ENCODE measurements at places on chromosomes 1 and 21.

DNA sequence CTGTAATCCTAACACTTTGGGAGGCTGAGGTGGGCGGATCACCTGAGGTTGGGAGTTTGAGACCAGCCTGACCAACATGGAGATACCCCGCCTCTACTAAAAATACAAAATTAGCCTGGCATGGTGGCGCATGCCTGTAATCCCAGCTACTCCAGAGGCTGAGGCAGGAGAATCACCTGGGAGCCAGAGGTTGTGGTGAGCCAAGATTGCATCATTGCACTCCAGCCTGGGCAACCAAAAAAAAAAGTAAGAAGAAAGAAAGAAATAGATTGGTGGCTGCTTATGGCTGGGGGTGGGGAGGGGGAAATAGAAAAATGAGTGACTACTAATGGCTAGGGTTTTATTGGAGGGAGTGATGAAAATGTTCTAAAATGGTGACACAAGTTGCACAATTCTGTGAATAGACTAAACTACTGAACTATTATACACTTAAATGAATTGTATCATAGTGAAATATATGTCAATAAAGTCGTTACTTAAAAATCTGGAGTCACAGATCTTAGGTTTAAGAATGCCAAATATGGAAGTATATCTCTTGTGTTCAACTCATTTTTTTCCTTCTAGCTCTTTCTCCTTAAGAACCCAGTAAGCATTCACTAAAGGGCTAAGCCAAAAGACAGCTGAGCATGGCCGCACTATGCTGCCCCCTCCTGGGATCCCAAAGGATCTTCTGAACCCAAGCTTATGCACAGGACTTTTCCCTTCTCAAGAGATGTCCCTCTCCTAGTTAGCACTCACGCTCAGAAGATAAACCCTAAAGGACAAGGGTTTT is 3.2 kb upstream of the NPL start:
- DNase-seq: peak; percentile 50

GRCh38 chr21:22351076-22351475 is 1352.9 kb downstream of the NCAM2 start:
- no peak for DNase-seq

GRCh38 chr1:196305216-196305615 is 303.0 kb downstream of the KCNT2 start:
- no peak for DNase-seq

DNA sequence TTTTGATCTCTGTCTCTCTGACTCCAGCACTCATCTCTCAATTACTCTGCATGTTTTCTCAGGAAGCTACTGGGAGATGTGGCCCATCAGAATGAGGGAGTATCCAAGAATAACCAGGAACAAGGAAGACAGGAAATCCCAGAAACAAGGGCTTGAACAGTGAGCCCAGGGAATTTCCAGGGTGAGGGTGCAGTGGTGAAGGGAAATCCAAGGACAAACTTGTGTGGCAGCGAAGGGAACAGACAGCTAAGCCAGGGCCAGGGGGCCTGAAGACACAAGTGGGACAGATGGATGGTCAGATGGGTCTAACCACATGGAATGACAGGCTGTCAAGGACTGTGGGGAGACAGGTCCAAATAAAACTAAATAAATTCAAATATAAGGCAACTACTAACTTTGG is 121.8 kb upstream of the ERRFI1 start:
- no peak for DNase-seq

Data from left ventricle myocardium superior (tissue), 1 donor.